ENCODE measurements at places on chromosomes 1 and 21.

DNA sequence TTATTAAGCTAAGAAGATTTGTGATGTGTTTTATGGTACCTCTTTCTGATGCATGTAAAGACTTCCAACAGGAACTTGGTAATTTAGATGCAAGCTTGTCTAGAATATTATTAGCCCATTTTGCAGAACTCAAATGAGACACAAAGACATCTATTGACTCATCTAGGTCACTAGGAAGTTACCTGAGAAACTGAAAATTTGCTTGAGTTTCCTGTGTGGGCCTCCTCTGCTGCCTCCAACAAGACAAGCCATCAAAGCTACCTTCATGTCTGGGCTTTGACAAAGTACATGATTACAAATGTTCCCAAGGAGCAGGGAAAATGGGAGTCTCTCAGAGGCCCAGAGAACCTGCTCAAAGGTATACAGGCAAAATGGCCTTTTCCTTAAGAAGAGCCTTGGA, 5.6 kb downstream of the RUNX1 start:
- DNase-seq, result no peak

DNA sequence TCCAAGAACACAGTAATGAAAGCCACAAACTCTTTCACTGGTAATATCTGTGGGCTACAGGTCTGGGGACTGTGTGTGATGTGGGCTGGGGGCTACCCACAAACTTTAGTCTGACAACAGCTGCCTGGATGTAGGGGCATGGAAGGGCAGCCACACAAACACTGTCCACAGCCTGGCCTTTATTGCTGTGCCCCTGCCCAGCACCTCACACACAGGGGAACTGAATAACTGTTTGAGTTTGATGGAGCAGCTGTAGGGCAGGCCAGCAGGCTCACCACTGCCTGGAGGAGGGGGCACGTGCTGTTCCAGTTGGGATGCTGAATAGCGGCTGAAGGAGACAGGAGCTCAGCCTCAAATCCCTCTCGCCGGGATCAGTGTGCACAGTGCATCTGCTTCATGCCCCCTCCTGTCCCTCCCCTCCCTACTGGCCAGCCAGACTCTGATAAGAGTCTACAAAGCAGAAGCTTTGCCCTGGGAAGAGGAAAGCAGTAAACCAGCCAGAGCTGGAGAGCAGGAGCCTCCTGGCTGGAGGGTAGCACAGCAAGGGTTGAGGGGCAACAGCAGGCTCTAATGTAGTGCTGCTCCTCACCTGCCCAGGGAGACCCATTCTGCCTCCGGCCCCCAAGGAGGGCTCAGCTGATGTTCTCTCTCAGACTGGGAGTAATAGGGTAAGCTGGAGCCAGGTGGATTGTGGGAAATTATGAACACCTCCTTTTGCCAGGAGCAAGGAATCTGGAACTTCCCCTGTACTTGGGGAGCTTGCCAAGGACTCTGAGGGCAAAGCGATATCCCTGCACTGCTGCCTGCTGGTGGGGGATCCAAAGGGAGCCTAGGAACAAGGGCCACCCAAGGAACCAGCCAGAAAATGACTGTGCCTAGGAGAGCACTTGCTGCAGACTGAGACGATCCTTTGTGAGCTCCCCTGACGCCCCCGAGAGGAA, 70.2 kb upstream of the GOLT1A start:
- no peak for DNase-seq

DNA sequence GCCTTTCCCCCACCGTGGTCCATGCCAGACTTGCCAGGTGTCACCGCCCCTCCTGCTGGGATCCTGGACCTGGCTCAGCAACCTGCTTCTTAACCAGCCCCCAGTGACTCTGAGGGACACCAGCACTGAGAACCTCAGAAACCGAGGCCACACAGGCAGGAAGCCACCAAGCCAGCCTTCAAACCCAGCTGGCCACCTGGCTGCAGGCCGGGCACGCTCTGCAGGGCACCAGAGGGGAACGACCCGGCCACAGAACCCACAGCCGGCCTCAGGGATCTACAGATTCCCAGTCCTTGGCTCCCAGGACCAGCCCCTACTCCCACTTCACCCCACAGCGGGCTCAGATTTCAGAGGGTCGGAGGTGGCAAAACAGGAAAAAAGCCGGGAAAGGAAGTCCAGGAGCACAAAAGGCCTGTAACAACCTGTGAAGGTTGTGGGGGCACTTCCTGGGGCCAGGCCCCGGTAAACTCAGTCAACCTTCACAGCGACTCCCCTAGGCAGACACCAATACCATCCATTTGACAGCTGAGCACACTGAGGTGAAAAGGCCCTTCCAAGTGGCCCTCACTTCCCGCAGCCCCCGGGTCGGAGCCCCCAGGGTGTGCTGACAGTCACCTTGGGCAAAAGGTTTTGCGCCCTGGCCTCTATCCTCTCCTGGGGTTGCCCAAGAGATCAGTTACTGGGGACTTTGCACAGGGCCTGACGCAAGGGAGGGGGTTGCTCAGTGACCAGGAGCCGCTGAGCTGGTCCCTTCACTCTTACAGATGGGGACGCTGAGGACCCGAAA, 14.1 kb downstream of the RUNX3 start:
- no peak for DNase-seq

- DNase-seq, result peak; percentile 22
Measured at GRCh38 chr1:1540090-1540817, at the start of gene TMEM240. TSS of gene TMEM240 (minus strand) at chr1:1540624. CDS start at chr1:1540346, 278 bp downstream.

DNA sequence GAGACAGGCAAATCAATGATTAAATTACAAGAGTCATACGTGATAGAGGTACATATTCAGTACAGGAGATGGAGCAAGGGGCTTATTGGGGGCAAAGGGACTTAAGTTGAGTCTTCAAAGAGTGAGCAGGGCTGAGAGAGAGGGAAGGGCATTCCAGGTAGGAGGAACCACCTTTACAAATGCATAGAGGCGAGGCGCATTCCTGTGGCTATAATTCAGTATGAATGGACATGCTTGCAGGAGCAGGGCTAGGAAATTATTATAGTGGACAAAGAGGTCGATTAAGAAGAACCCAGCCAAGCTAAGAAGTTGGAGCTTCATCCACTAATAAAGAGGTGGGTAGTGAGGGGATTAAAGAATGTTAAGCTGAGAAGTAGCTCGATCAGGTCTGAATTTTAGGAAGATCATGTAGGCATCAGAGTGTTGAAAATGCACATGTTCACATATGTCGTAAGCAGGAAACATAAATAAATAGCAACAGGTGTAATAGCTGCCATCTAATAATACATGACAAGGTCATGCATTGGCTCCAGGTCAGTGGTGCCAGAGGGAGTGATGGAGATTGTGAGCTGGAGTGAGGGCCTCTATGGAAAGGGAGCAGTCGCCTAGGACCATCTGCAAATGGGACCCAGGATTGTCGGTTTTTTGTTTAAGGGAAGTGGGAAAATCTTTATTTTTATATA, 12.0 kb upstream of the HNRNPU start:
- DNase-seq, result no peak

- no peak for DNase-seq
Measured at GRCh38 chr21:25960402-25960801, 210.2 kb downstream of the APP start.

- DNase-seq, result no peak
Measured at GRCh38 chr1:27438621-27439061, 46.2 kb downstream of the GPR3 start.

DNA sequence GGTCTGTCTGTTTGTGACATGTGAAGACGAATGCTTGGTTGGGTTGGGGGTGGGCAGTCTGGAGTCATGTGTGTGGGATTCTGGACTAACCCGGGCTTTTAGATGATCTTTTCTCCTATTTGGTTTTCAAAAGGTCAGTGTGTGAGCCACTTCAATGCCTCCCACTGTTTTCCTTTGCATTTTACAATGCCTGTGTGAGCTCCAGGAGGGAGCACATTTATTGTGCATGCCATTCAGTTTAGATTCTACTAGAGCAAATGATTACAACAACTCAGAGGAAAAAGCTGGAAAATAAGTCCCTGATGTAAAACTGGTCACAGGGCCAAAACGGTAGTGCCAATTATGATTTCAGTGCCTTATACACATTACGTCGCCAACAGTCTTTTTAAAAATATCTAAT, 90.9 kb downstream of the LYPLAL1 start:
- no peak for DNase-seq
